ENCODE measurements at places on chromosomes 1 and 21.

DNA sequence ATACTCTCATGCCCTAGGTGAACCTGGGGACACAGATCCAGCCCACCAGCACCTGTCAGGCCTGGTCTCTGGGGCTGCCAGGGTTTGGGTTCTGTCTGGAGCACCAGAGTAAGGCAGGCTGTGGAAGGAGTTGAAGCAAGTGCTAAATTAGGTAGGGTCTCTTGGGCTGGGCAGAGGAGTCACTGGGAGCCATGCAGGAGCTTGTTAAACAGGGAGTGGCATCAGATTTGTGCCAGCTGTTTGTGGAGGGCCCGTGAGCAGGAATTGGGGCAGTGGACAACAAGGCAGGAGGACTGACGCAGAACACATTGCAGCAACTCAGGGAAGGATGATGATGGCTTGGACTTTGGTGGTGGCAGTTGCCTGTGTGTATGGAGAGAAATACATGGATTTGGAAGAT lies 56.3 kb downstream of the PTPRF start:
- DNase-seq = no peak

GRCh38 chr1:89287181-89288050 lies 14.8 kb upstream of the GBP5 start:
- DNase-seq = no peak

DNA sequence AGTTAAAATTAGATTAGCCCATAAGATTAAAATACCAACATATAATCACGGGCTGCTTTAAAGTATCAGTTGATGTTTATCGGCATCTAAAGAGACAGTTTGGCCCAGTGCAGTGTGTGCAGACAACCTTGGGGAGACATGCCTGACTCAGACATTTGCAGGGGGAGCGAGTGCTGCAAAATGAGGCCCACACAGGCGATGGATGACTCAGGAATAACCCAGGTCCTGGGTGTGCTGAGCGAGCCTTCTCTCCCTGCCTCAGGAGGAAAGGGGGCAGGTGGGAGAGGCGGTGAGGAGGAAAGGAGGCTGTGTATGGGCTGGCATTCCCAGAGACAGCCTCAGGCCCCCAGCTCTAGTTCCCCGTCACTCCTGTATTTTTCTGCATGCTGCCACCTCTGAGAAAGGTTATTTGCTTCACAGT lies 9.0 kb downstream of the SLC9A1 start:
- DNase-seq = no peak

GRCh38 chr1:180231506-180231921 lies 1.4 kb downstream of the LHX4 start:
- DNase-seq = peak; percentile 41

DNA sequence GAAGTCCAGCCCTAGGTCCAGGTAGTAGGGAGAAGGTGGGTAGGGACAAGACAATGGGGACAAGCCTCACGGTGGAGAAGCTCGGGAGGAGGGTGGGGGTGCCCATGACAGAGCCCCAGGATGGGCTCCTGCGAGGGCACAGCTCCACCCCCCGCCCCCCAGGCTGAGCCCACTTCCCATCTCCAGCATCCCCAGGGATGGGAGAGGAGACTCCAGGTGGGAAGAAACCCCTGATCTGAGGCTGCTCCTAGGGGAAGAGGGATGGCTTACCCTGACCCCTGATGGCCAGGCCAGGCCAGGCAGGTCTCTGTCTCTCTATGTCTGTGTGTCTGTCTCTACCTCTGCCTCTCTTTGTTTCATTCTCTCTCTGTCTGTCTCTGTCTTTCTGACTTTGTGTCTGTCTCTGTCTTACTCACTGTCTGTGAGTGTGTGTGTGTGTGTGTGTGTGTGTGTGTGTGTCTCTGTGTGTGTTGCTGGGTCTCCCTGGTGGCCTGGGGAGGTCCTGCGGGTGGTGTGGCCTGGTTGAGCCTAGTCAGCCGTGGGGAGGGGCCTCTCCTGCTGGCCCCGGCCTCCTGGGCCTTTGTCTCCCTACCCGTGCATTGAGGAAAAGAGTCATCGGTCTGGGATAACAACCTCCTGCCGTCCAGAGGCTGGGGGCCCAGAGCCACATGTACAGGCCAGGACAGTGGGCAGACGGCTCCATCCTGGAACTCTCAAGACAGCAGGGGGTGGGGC lies 45.7 kb downstream of the WNT9A start:
- peak; percentile 42 for DNase-seq

Data from activated CD4-positive, alpha-beta T cell treated with anti-CD3 and anti-CD28 coated beads for 48 hours (primary cell).